Pancreas (tissue), 10 donors: ENCODE measurements at places on chromosomes 2 and 18.

GRCh38 chr2:69724540-69725159 lies 17.3 kb upstream of the ANXA4 start:
- no peaks in the 10 kb centered on the region for H3K27me3 ChIP-seq
- H3K27ac ChIP-seq: no peak overlapping the region
- peaks cover 4% of the 10 kb centered on the region for H3K4me1 ChIP-seq
- H3K4me3 ChIP-seq: peak overlapping the region; percentile 23

GRCh38 chr2:48098539-48098938 lies 192.2 kb upstream of the FBXO11 start:
- no peak overlapping the region for H3K4me3 ChIP-seq
- H3K27me3 ChIP-seq: no peaks in the 10 kb centered on the region
- H3K27ac ChIP-seq: no peak overlapping the region
- no peaks in the 10 kb centered on the region for H3K4me1 ChIP-seq

- peaks cover 59% of the 10 kb centered on the region for H3K36me3 ChIP-seq
- no peak overlapping the region for H3K4me3 ChIP-seq
Observed at GRCh38 chr18:58394046-58394445, 234.8 kb downstream of the ALPK2 start.

DNA sequence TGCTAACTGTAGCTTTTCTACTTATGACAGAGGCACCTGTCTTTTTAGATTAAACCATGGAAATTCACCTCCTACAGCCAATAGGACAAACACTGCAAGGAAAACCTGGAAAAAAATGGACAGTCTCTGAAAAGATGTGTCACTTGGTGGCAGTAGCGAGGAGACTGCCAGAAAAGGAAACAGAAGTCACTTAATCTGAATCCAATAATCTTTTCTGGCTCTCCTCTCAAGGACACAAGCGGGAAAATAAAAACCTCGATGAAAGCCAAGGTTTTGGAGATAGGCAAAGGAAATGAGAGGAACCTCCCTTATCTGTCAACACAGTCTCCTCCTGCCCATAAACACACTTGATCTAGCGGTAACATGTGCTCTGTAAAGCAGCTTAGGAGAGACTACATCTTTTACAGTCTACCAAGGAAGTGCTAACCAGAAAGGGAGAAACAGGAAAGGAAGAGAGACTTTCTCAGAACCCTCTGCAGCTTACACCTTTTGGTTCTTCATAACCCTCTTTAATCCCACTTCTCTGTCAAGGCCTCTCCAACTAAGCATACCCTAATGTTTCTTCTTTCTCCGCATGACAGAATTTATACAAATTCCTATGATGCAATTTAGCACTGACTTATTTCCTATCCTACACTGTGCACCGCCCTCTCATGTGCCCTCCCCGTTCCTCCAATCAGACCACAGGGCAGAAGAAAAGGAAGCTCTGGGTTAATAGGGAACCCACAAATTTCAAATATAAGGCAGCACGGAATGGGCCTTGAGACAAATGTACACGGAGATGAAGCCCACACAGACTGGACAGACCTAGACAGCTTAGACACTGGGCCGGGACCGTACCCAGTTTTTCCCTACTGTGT lies 52.8 kb downstream of the CLASP1 start:
- H3K4me3 ChIP-seq: no peak overlapping the region
- H3K36me3 ChIP-seq: no peaks in the 10 kb centered on the region
- DNase-seq: peak; percentile 42
- H3K27me3 ChIP-seq: no peaks in the 10 kb centered on the region
- H3K27ac ChIP-seq: peak overlapping the region; percentile 72

DNA sequence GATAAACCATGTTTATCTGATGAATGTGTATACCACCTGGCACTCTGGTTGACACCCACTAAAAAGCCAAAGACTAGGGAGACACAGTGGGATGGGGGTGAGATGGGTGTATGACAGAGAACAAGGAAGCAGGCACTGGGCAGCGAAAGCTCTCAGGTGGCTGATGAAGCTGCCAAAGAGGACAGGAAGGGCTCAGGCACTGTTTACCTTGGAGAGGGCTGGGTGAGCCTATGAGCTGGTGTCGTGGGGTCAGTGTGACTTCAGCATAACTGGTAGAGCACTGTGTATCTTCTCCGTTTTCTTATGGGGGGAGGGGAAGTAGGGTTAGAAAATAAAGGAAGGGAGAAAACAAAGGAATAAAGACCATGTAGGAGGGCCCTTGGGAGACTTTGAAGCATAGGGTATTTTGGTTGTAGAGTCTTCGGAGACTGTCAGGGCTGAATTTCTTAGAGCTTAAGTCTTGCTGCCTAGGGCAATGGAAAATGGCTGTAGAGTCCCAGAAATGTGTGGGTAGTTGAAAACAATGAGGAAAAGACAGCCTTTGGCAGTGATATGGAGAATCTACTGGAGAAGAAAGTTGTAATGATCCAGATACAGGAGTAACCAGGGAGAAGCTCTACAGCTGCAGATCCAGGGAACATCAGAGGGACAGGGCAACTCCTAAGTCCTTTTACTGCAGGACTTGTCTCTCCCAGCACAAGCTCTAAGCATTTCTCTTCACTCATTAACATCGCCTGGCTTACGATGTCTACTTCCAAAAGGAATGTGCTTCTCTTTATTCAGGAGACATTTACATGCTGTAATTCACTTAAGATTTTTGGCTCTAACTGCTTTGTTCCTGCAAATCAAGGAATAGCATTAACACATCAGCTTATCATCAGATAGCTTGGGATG lies 120.0 kb downstream of the AQP4 start:
- peak; percentile 6 for DNase-seq
- no peak overlapping the region for H3K27ac ChIP-seq
- H3K4me1 ChIP-seq: peaks cover 36% of the 10 kb centered on the region
- no peak overlapping the region for H3K4me3 ChIP-seq
- no peaks in the 10 kb centered on the region for H3K36me3 ChIP-seq
- H3K27me3 ChIP-seq: no peaks in the 10 kb centered on the region

DNA sequence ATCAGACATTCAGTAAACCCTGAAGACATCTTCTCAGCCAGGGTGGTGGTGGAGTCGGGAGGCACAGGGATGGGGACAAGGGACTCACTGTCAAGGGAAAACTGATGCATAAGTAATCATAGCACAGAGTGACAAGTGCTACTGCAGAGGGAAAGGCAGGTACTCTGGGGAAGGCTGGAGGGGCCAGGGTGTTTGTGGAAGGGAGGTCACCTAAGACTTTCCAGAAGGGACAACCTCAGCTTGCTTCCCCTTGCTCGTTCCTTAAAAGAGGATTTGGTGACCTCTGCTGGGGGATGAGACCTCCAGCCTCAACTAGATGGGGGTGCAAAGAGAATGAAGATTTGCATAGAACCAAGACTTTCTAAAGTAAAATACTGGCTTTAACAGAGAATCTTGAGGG lies 99.5 kb downstream of the SLC4A3 start:
- no peak overlapping the region for H3K27ac ChIP-seq
- no peak overlapping the region for H3K4me3 ChIP-seq
- H3K4me1 ChIP-seq: no peaks in the 10 kb centered on the region
- no peaks in the 10 kb centered on the region for H3K36me3 ChIP-seq

GRCh38 chr2:229927817-229928321 lies 5.6 kb downstream of the FBXO36 start:
- no peak overlapping the region for H3K27ac ChIP-seq
- no peaks in the 10 kb centered on the region for H3K27me3 ChIP-seq
- H3K36me3 ChIP-seq: no peaks in the 10 kb centered on the region
- DNase-seq: no peak

DNA sequence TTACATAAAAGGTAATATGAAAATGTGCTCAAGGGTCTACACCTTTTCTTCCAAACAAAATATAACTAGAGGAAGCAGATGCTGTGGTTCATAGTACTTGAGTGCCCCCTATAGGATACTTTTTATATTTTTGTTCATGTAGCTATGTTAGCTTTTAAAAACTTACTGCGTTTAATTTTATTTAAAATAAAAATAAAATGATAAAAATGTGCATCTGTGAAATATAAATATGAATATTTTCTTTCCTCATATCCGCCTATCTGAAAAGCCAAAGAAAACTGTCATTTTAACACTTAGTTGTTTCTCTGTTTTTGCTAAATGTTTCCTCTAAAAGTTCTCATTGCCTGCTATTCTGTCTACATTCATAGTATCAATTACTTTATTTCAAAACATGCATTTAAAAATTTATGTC lies 9.6 kb upstream of the LRP1B start:
- no peak overlapping the region for H3K4me3 ChIP-seq
- H3K27ac ChIP-seq: no peak overlapping the region
- no peaks in the 10 kb centered on the region for H3K36me3 ChIP-seq
- no peak for DNase-seq

DNA sequence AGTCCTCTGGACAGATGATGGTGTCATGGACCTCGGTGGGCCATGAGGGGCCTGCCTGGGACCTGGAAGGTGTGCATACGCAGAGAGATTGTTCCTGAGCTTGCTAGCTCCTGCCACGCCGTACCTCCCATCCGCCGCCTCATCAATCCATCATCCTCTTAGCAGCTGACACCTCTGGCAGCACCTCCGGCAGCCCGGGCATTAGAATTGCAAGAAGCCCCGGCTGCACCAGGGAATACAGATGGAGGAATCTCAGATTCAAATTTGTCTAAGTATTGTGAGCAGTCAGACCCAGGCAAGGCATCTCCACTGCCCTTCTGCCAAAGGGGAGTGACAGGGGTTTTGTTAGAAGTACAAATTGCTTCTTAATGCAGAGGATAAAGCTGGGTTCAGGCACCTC lies 4.5 kb downstream of the C1QL2 start:
- no peak for DNase-seq
- H3K36me3 ChIP-seq: no peaks in the 10 kb centered on the region
- H3K27me3 ChIP-seq: no peaks in the 10 kb centered on the region
- no peaks in the 10 kb centered on the region for H3K4me1 ChIP-seq
- H3K27ac ChIP-seq: no peak overlapping the region

GRCh38 chr18:60910534-60910933 lies 422.7 kb upstream of the CDH20 start:
- H3K27me3 ChIP-seq: no peaks in the 10 kb centered on the region
- H3K36me3 ChIP-seq: no peaks in the 10 kb centered on the region
- DNase-seq: no peak

DNA sequence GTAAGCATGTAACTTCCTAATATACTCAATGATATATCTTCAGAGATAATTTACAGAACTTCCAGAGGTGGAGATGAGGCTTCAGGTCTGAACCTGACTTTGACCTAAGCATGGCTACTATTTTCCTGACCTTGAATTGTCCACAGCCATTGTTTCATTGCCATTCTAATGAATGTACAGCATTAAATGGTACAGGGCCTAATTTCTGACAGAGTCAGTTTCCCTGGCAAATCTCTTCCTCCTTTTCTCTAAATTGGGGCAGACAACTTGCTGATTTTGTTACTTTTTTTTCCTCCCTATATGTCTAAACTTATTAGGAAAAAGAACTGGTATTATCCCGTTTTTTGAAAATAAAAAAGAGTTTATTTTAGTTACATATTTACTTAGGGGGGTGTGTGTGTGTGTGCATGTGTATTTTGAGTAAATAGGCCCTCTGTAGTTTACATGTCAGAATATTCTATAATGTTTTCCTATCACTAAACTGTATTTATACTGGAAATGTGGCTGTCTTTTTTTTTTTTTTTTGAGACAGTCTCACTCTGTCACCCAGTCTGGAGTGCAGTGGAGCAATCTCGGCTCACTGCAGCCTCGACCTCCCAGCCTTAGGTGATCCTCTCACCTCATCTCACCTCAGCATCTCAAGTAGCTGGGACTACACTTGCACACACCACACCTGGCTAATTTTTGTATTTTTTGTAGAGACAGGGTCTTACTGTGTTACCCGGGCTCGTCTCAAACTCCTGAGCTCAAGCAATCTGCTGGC lies 43.3 kb upstream of the SCN9A start:
- no peaks in the 10 kb centered on the region for H3K36me3 ChIP-seq
- H3K4me1 ChIP-seq: no peaks in the 10 kb centered on the region
- no peak for DNase-seq
- H3K27me3 ChIP-seq: no peaks in the 10 kb centered on the region
- H3K4me3 ChIP-seq: no peak overlapping the region

- no peak for DNase-seq
- no peaks in the 10 kb centered on the region for H3K4me1 ChIP-seq
- H3K27me3 ChIP-seq: no peaks in the 10 kb centered on the region
- H3K4me3 ChIP-seq: no peak overlapping the region
Observed at GRCh38 chr18:11392292-11392691, 217.1 kb upstream of the SLC35G4 start.

DNA sequence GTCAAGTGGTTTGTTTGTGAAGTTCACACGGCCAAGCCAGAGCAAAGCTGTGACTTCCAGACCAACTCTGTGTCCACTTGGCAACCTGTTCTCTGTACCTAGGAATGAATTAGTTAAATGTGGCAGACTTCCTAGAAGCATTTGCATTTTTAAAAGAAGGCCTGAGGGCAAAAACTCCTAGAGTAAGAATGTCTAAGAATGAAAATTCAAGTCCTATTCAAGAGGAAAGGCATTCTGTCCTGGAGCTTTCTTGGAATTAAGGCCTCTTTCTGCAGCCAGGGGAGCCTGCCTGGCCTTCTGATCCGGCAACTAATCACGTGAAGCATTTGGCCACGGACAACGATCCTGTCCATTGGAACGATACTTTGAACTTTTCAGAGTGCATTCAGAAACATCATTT lies 155.0 kb downstream of the SETBP1 start:
- no peak for DNase-seq
- H3K27ac ChIP-seq: no peak overlapping the region
- H3K4me1 ChIP-seq: peaks cover 5% of the 10 kb centered on the region
- no peak overlapping the region for H3K4me3 ChIP-seq

DNA sequence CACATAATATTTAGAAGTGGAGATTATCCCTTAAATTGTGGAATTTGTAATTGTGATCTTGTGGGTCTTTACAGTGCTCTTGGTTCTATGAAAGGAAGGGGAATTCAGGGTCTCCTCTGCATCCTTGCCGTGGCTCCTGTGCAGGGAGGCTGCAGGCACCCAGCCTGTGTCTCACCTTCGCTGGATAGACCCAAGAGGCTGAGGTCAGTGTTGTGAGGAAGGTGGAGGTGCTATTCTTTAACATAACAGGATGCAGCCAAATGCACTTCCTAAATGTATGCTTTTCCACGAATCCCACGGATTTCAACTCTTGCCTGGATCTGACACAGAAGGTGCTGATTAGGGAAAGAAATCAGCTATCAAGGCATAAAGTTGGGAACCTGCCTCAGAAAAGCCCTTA lies 69.5 kb downstream of the TMEM18 start:
- no peaks in the 10 kb centered on the region for H3K27me3 ChIP-seq
- H3K4me1 ChIP-seq: no peaks in the 10 kb centered on the region
- H3K4me3 ChIP-seq: no peak overlapping the region
- DNase-seq: no peak
- H3K36me3 ChIP-seq: no peaks in the 10 kb centered on the region

- no peak overlapping the region for H3K4me3 ChIP-seq
- no peaks in the 10 kb centered on the region for H3K36me3 ChIP-seq
- peaks cover 5% of the 10 kb centered on the region for H3K4me1 ChIP-seq
Observed at GRCh38 chr2:201111096-201111495, 4.9 kb upstream of the CFLAR start.

- H3K4me1 ChIP-seq: no peaks in the 10 kb centered on the region
- H3K27ac ChIP-seq: peak overlapping the region; percentile 76
- DNase-seq: peak; percentile 54
Observed at GRCh38 chr18:48902856-48903601, 47.7 kb downstream of the SMAD7 start.

GRCh38 chr2:110813896-110814295 lies 81.5 kb downstream of the ACOXL start:
- H3K27me3 ChIP-seq: no peaks in the 10 kb centered on the region
- H3K4me1 ChIP-seq: no peaks in the 10 kb centered on the region
- H3K36me3 ChIP-seq: no peaks in the 10 kb centered on the region
- H3K4me3 ChIP-seq: no peak overlapping the region
- H3K27ac ChIP-seq: no peak overlapping the region

- DNase-seq: no peak
- H3K4me1 ChIP-seq: no peaks in the 10 kb centered on the region
- no peaks in the 10 kb centered on the region for H3K36me3 ChIP-seq
- H3K27ac ChIP-seq: no peak overlapping the region
- no peak overlapping the region for H3K4me3 ChIP-seq
Observed at GRCh38 chr2:96953611-96953978, 32.8 kb downstream of the FAM178B start.

- no peak for DNase-seq
- no peaks in the 10 kb centered on the region for H3K36me3 ChIP-seq
- no peak overlapping the region for H3K4me3 ChIP-seq
Observed at GRCh38 chr2:97733341-97734035, 20.1 kb downstream of the ZAP70 start.
